Fibroblast of the aortic adventitia (primary cell): ENCODE measurements at places on chromosomes 2 and 18. TPM values are rescaled to one million over a fixed set of nuclear protein-coding genes. Genes with fewer than 3 reads are reported as not detected.

HOXD12 gene
- not detected in 2 replicates for total RNA-seq

FLACC1 gene
- 1.2 and 3.6 TPM in 2 replicates for total RNA-seq

DUSP19 gene
- total RNA-seq = 1.6 and 4.8 TPM in 2 replicates

MYO5B gene
- 0.09 and 0.16 TPM in 2 replicates for total RNA-seq

CABYR gene
- total RNA-seq = 4.6 and 7.3 TPM in 2 replicates

LDLRAD4 gene
- total RNA-seq = 0.54 TPM in 1 of 2 replicates, not detected in the other

CPLX4 gene
- total RNA-seq = 0.49 TPM in 1 of 2 replicates, not detected in the other

CDKL4 gene
- 0.90 and 10.4 TPM in 2 replicates for total RNA-seq

SIX3 gene
- not detected in 2 replicates for total RNA-seq

GALNT13 gene
- total RNA-seq = 0.45 and 5.1 TPM in 2 replicates

ASIC4 gene
- total RNA-seq = not detected in 2 replicates

PRKAG3 gene
- total RNA-seq = 0.18 and 0.41 TPM in 2 replicates

MYO3B gene
- total RNA-seq = 0.09 and 0.33 TPM in 2 replicates

KIAA2012 gene
- total RNA-seq = not detected in 2 replicates

KCNE4 gene
- 4.1 and 22.2 TPM in 2 replicates for total RNA-seq

CHRND gene
- total RNA-seq = not detected in 2 replicates

HK2 gene
- 20.0 and 35.4 TPM in 2 replicates for total RNA-seq

GKN2 gene
- total RNA-seq = not detected in 2 replicates

B3GNT7 gene
- total RNA-seq = 0.27 and 0.98 TPM in 2 replicates

EPG5 gene
- total RNA-seq = 14.6 and 66.3 TPM in 2 replicates

UNC50 gene
- total RNA-seq = 42.8 and 49.6 TPM in 2 replicates

CAPN14 gene
- total RNA-seq = 0.09 and 0.16 TPM in 2 replicates

KCTD1 gene
- total RNA-seq = 9.9 and 21.8 TPM in 2 replicates

BUB1 gene
- 5.9 and 35.2 TPM in 2 replicates for total RNA-seq

WNT10A gene
- total RNA-seq = not detected in 2 replicates

CIB4 gene
- total RNA-seq = not detected in 2 replicates

AGAP1 gene
- total RNA-seq = 9.8 and 12.3 TPM in 2 replicates

TMEM247 gene
- not detected in 2 replicates for total RNA-seq

SERPINB12 gene
- not detected in 2 replicates for total RNA-seq
